CD4-positive, alpha-beta T cell treated with Interleukin-4 for 4 hours (primary cell): ENCODE measurements at places on chromosomes 7 and 10.

DNA sequence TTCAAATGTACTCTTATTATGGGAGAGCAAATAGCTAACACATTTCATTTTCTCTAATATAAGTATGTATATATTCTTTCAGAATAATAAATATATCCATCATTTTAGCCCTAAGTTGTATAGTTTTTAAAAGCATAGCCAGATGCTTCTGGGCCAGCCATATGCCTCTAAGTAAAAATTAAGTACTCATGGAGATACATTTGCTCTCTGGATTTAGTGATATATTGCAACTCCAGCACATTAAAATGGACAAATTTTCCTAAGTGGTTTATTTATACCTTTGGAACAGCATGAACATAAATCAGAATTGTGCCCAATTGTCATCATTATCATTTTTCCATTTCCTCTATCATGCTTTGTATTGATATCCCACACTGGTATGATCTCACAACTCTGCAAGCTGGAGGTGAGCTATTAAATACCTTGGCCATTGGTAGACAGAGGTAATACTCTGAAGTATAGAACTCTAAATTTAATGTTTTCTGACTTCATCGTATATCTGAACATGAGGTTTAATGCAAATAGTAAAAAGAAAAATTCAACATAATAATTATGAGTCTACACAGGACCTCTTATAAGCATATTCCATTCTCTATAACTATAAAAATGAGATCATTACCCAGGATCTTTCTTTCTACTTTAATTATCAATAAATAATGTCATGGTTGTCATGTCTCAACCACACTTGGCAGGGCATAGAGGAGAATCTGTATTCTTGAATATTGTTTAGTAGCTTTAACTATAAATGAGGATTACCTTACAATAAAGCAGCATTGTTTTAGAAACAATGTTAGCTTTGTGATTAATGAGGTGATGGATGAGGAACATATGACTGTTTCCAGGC is 90.8 kb downstream of the AGMO start:
- DNase-seq: no peak

- no peak for DNase-seq
Observed at GRCh38 chr10:29253690-29254029, 35.2 kb upstream of the LYZL1 start.

DNA sequence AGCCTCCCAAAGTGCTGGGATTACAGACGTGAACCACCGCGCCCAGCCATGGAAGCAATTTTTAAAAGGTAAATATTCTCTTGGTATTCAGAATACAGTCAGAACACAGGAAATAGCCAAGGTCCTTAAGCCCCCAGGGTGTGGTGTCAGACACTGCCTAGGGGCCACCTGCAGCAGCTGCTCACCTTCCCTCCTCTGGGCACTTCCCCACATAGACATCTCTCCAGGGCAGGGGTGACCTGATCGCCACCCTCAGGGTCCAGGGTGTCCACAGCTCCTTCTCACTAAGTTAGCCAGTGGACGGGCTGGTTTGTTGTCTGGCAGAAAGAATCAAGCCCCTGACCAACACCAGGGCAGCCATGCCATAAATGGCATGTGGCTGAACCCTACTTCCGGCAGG is 15.9 kb downstream of the URGCP start:
- no peak for DNase-seq

DNA sequence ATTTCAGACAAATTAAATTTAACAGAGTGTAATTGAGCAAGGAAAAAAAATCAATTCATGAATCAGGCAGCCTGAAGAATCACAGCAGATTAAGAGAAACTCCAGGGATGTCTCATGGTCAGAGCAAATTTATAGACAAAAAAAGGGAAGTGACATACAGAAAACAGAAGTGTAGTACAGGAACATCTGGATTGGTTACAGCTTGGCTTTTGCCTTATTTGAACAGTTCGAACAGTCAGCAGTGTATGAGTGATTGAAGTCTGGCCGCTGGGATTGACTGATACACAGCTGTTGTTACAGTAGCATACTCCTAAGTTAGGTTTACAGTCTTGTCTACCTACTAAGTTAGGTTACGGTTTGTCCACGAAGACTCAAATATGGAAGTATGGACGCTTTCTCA is 255.3 kb downstream of the HPSE2 start:
- no peak for DNase-seq

GRCh38 chr7:71682841-71683781 is 551.2 kb downstream of the GALNT17 start:
- DNase-seq: no peak

GRCh38 chr7:141397236-141398163 is 153.7 kb upstream of the AGK start:
- no peak for DNase-seq

DNA sequence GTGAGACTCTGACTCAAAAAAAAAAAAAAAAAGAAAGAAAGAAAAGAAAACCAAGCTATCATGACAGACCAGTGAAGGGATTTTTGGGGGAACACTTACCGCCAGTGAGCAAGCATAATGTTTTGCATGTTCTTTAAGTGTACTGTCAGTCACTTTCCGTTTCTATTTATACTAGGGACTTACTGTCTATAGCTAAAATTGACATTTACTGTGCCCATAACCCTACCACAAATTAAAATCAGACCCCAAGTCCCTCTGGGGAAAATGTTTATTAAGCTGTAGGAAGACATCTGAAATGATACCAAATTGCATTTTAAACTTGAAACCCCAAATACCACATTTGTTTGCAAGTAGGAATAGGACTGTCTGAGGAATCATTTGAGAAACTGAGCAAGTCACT is 252.8 kb downstream of the TRIL start:
- DNase-seq: no peak

DNA sequence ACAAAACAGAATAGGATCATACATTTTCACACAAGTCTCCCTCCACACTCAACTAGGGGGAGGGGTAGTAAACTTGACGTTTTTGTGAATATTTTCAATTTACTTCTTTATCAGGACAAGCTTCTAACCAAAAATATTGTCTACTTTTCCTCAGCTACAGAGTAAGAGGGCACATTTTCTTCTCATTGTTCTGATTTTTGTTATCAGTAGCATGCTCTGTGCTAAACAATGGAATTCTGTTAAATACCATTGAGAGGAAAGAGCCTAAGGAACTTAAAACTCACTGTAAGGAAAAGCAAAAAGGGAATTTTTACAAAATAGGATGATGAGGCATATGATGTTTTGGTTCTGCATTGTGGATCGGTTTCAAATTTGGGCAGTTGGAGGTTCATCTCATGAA is 41.2 kb downstream of the ANLN start:
- DNase-seq: no peak

DNA sequence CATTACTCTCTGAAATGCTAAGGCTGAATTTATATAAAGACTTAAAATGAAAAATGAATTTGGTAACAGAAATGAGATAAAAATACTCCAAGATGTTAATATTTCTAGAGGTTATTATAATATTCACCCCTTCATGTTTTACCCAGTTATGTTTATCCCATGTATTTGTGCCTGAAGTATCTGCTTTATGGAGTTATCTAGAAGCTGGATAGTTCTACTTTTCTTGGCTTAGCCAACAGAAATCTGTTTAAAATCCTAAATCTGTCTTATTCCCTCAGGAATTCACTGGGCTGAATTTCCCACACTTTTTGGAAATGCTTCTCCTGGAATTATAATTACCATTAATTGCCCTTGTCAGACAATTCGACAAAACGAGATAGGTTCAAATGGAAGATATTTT is 201.6 kb downstream of the THSD7A start:
- DNase-seq: no peak

DNA sequence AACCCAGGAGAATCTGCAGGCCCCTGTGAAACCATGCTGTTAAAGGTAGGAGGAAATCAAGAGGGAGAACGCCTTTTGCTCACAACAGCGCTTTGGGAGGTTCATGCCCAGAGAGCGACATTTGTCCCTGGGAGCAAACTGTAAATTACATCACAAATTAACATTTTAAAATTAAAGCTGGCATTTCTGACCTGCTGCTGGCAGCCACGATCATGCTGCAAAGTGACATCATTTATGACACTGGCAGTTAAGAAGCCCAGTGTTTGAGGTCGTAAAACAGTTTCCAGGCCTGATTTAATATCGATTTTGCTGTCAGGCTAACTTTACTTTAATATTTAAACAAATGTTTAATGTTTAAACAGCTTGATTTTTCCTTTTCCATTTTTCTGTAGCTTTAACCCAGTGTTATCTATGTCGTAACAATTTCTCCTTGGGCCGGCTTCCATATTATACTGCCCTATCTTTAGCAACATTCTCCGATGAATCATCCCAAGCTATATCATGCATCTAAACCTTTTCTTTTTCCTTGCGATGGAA is 86.5 kb upstream of the NPVF start:
- no peak for DNase-seq

DNA sequence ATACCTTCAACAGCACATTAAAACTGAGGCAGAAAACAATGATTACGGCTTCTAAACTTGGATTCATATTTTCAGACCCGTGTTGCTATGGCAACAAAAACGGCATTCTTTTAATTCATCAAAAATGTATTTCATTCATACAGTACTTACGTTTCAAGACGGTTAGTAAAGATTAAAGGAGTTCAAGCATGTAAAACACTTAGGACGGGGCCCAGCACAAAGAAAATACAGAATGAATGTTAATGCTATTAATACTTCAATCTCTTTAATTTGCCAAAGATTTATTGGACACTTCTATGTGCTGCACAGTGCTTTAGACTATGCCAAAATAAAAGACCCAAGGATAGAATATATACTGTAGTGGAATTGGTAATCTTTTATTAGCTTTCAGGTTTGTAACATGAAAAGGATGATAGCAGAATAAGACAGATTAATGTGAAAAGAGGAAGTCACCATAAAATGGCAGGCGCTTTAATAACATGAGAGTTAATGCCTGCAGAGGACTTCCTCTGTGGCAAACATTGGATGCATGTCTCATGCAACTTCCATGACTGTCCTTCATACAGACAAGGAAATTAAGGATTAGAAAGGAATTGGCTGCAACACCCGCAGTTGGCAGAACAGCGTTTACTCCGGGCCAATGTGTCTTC is 201.6 kb upstream of the KLF6 start:
- DNase-seq: no peak

DNA sequence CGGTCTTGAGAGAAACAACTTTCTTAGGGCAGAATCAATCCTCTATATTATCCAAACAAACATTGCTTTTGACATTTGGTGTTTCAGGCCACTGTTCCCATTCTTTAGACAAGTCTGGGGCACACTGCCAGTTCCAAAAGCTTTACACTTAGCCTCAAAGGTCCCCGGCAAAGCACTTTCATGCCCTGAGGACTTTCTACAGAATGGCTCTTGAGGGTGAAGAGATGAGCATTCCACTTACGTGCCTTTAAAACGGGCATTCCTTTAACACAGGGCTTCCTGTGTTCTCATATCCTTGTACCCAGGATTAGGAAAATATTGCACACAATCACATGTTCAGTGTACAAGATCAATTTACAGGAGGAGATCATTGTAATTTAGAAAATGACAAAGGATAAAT is 13.1 kb upstream of the TMEM213 start:
- no peak for DNase-seq

- no peak for DNase-seq
Observed at GRCh38 chr10:42594246-42594650, 44.1 kb downstream of the ZNF33B start.

DNA sequence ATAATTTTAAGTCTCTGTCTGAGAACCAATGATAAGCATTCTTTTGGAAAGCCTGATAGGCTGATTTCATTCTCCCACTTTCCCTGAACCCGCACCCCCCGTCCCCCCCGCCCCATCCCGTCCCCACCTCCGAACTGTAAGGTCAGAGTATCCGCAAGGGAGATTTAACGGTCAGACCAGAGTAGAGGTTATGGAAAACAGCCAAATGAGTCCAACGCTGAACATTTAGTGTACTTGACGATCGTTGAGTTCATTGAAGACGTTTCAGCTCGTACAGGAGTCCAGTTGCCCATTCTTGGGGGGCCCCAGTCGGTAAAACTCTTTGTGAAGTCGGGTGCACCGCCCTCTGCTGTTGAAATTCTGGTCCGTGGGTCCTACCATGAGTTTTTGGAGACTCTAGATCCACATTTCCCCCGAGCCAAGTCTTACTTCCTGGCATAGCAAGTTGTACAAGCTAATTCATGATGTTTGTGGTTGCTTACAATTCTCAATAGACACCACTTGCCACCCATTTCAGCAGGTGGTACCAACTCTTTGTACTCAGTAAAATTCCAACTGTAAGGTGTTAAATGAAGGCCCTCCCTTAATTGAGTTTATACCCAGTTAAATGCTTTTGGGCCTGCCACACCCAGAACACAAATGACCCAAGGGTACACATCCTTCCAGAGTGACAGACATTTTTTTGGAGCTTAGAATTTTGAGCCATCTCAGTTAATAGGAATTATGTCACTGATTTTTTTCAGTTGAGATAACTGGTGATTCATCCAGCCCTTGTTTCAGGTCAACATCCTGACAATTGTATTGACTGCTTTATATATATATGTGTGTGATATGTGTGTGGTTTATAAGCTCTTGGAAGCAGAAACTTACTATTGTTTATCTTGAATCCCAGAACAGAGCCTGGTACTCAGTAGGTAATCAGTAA is 1.2 kb downstream of the MARCHF5 start:
- DNase-seq: peak; percentile 28

- no peak for DNase-seq
Observed at GRCh38 chr7:151818674-151819519, 58.0 kb downstream of the PRKAG2 start.

DNA sequence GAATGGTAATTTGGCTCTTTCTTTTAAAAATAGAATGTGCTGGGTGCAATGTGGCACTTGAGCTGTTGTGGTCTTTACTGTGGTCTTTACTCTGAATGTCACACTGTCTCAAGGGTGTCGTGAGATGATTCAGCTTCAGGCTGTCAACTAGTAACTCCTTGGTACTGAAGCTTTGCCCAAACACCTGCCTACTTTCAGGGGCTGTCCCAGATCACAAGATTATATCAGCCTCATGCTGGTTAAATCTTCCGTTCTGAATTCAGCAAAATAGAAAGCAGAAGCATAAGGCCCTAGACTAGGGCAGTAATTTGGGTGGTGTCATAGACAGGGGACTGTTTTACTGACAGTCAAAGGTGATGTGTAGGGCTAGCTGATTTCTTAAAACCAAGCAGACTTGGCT is 110.9 kb downstream of the BAMBI start:
- no peak for DNase-seq

GRCh38 chr10:131231965-131232541 is 79.5 kb downstream of the TCERG1L start:
- DNase-seq: no peak

GRCh38 chr10:9869606-9870176 is 1148.0 kb upstream of the CELF2 start:
- DNase-seq: no peak

GRCh38 chr7:101081432-101081831 is 3.8 kb upstream of the TRIM56 start:
- no peak for DNase-seq

GRCh38 chr7:92717623-92717992 is 118.8 kb downstream of the CDK6 start:
- no peak for DNase-seq

- no peak for DNase-seq
Observed at GRCh38 chr7:125149151-125149550, 219.5 kb upstream of the POT1 start.

DNA sequence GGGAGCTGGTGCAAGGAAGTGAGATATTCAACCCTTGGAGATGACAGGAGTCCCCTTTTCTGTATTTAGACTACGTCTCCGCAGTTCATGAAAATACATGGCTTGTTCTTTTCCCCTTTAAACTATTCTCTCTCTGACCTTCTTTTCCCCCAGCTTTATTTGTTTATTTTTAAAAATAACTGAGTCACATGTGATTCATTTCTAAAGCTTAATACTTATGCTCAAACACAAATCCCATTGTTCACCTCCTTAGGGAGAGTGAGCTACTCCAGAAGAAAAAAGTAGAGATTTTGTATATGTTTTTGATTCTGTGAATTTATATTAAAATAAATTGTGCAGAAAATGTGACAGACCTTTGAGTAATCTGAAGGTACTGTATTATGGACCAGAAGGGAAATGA is 35.9 kb upstream of the FZD1 start:
- no peak for DNase-seq
